ENCODE measurements at places on chromosomes 6 and 20.

GRCh38 chr20:53643031-53643832 is 49.6 kb upstream of the ZNF217 start:
- peak; percentile 77 for DNase-seq

DNA sequence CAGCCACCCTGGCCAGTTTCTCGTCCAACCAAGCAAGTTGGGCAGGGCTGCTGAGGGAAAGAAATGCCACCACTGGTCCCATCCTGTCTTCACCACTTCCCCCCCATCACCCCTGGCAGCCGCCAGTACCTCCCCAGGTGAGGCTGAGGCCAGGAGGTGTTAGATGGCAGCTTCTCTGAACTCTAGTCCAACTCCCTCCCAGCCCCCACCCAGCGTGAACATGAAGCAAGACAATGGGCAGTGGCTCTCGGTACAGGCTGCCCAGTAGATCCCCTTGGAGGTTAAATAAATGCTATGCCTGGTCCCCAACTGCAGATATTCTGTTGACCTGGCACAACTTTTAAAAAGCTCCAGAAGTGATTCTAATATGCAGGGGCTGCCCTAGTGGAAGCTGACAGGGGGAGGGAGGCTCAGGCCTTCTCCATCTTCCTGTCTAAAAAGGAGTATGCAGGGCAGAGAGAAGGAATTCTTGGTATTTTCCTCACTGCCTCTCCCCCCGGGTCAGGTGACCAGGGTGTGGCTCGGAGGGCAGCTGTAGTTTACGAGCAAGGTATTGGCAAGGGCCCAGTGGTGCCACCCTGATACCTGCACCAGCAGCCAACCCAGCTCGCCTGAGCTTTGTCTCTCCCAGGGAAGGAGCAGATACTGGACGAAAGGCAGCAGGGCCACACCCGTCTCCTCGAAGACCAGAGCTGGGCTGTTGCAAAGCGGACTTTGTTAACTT is 25.7 kb downstream of the KCNK5 start:
- no peak for DNase-seq

DNA sequence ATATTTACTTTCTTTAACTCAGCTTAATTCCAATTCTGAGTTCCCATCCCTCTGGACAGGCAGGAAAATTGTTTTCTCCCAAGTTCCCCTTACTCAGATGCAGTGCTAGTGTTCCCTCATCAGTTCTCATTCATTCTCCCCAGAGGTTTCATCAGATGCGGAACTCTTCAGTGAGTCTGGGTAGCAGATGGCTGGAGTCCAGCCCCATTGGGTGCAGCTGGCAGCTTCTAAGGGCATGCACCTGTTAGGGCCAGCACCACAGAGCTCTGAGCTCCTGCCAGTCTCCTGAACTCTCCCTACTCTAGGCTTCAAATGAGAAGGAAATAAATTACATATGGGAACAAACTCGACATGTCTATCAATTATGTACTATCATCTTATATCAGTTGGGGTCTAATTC is 76.6 kb downstream of the SOD2 start:
- no peak for DNase-seq

DNA sequence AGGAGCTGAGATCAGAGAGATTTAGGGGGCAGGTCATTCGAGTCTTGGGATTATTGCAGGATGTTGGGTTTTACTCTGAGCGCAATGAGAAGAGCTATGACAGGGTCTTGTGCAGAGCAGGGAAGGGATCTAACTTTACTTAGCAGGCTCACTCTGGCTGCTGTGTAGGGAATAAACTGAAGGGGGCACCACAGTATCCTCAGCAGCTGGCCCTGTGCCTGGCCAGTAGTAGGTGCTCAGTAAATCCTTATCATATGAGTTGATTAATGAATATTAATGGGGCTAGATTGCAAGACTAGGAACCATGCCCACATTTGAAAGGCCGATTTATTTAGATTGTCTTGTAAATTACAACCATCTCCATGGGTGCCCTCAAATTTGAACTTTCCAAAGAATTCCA is 4.6 kb upstream of the MDGA1 start:
- no peak for DNase-seq

GRCh38 chr6:114033606-114034005 is 62.7 kb upstream of the HDAC2 start:
- no peak for DNase-seq

- no peak for DNase-seq
Observed at GRCh38 chr20:36474563-36474962, 66.8 kb upstream of the MYL9 start.

GRCh38 chr6:152026291-152026690 is 218.8 kb downstream of the ESR1 start:
- no peak for DNase-seq

GRCh38 chr20:31856516-31856915 is 11.1 kb upstream of the FOXS1 start:
- no peak for DNase-seq

GRCh38 chr6:159529934-159530333 is 163.1 kb downstream of the SOD2 start:
- no peak for DNase-seq

GRCh38 chr6:155389130-155389529 is 66.5 kb downstream of the NOX3 start:
- no peak for DNase-seq

- no peak for DNase-seq
Observed at GRCh38 chr6:75091467-75092190, 114.2 kb downstream of the COL12A1 start.

- peak; percentile 34 for DNase-seq
Observed at GRCh38 chr6:28657769-28658465, 132.2 kb downstream of the GPX5 start.

- DNase-seq = no peak
Observed at GRCh38 chr6:149951096-149951495, 9.3 kb downstream of the ULBP2 start.

DNA sequence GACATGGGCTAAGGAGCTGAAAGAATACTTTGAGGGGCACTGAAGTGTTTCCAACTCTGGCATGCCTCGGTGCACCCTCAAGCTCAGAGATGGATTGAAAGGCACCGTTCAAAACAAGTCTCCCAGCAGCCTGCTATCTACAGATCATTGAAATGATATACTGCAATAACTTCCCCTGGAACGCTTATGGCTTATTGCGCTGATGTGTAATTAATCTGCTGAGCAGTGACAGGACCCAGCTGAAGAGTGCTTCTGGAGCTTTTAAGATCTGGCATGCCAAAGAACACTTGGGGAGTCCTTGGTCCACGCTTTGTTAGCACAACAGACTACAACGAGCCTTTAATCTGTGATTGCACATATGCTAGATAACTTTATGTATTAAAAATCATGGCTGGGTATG is 708.2 kb downstream of the PRKN start:
- DNase-seq = no peak

DNA sequence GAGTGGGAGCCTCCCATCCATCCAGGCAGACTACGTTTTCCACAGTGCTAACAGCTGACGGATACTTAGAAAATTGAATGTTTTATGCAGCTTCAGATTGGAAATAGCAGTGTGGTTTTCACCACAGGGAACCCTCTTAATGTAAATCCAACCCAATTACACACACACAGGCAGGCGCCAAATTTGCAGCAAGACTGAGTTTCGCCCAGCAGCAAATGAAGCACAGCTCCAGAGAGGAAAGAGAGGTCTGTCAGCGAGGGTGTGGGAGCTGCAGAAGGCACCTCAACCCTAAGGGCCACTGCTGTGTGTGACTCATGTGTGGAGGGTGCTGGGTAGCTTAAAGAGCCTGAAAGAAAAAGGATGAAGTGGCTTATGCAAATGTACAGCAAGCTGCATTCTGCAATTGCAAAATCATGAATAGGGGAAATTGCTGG is 365.7 kb downstream of the MAFB start:
- no peak for DNase-seq
